ACHN (cell line): ENCODE measurements at places on chromosomes 5 and 9.

GRCh38 chr5:102886586-102886985, 131.5 kb downstream of the PAM start:
- DNase-seq = no peak

DNA sequence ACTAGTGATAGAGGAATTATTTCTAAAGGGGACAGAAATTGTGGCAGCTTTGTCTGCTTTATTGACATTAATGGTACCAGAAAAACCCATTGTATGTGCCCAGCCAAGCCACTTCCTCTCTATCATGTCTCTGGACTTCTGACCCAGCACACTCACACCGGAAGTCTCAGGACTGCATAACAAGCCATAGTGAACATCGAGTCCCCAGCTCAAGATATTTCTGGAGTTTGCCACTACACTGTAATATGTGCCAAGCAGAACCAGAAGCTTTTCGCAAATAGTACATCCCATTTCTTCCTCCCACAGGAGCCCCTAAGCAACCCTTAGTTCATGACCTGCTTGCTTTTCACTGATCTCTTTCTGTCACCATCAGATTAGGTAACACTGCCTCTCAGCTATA, 187.4 kb upstream of the GHR start:
- no peak for DNase-seq

DNA sequence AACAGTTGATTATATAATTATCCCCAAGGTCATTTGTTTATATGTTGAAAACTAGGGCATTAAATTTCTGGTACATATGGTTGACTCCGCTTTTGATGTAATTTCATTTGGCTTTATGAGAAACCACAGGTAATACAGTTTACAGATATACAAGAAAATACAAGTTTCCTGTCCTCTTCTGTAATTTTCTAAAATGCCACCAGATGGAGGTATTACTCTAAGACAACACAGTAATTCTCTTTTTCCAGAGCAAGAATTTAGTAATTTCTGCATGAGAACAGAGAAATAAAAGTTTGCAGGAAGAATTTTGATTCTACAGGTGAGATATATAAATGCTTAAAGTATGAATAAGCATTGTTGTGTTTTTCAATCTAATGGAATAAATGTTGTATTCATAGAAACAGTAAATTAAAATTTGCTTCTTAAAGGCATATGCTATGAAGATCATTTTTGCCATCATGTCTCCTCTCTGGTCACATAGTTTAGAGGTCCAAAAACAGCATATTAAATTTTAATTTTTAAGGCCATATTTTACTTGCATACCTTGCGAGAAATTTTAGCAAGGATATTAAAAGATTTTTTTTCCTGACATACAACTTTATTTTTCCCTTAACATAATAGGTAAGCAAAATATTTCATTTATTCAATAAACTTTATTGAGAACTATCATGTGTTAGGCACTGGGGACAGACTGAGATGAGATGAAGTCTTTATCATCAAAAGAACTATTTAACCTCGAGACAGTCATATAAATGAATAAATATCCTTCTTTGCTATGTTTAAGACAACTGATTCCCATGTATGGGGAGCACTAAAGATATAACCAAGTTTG, 22.7 kb downstream of the CHD1 start:
- peak; percentile 57 for DNase-seq

GRCh38 chr5:168114444-168115017, 176.9 kb upstream of the WWC1 start:
- peak; percentile 41 for DNase-seq

GRCh38 chr5:149079883-149080282, 17.0 kb upstream of the SH3TC2 start:
- DNase-seq = no peak

DNA sequence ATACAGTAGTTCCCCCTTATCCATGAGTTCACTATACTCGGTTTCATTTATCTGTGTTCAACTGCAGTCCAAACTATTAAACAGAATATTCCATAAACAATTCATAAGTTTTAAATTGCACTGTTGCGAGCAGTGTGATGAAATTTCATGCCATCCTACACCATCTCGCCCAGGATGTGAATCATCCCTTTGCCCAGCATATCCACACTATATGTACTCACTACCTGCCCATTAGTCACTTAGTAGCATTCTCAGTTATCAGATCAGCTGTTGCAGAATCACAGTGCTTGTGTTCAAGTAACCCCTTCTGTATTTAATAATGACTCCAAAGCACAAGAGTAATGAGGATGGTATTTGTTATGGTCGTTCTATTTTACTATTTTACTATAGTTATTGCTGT, 51.5 kb downstream of the SHOC1 start:
- DNase-seq = peak; percentile 85

GRCh38 chr5:37226377-37226776, 22.8 kb downstream of the CPLANE1 start:
- DNase-seq = no peak

GRCh38 chr9:101915482-101915881, 177.0 kb upstream of the GRIN3A start:
- DNase-seq = no peak

DNA sequence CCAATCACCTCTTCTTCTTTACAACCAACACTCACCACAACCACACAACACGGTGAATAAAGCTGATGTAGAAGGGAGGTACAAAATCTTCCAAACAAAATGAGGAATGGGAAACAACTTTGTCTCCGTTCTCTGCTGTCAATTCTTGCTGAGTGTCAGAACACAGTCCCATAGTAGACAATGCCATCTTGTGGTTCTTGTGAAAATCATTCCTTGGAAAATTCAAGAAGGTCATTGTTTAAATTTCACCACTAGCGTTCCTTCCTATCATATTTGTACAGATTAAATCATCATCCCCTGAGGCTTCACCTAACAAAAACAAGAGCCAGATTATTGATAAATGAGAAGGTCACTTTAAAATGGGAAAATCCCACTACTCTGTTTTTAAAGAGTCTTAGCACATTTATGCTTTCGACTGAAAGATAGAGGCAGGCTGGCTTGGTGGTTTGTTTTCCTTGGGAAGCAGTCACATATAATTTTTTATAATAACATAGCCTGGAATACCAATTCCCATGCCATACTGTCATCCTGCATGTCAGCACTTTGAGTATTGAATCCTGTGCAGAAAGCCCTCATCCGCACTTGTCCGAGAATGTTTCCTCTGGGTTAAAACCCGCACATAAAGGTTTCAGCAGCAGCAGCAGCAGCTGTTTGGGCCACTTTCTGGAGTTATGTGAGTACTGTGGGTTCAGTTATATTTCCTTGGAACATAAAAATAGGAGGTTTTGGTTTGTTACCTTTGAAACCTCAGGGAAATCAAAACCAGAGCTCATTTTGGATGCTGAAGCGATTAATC, 395.0 kb upstream of the SMARCA2 start:
- DNase-seq = peak; percentile 14

- no peak for DNase-seq
These were observed 282.4 kb downstream of the ARHGEF28 start for GRCh38 chr5:73908395-73908794.

DNA sequence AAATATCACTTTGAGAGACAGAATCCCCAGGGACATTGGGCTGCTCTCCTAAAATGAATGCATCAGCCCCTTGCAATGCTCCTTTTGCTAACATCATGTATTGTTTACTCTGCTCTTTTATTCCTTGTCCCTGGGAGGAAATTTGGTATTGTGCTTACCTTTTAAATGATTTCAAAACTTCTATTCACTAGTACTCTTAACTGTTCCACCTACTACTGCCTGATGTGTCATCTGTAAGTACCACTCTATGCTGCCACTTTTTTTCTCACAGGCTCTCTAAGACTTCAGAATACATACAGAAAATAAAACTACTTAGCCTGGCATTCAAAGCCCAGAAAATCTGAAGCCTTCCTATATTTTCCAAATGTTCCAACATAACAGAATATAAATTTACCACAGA, 667.2 kb downstream of the BRINP1 start:
- DNase-seq = no peak

DNA sequence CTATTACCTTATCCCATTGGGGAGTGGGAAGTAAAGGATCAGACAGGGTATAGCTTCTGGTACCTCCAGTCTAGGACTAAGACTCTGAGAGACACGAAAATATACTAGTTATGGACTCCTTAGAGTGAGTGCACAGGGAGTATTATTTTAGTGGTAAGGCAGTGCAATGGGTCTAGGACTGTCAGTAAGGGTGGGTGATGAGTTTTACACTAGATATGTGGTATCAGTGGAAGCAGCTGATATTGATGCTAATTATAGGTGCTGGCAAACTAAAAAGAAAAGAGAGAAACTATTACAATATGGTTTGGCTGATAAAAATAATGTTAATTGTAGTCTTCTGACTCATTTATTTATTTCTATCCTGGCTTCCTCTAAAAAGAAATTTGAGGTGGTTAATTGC, 118.6 kb downstream of the UNC13B start:
- no peak for DNase-seq

DNA sequence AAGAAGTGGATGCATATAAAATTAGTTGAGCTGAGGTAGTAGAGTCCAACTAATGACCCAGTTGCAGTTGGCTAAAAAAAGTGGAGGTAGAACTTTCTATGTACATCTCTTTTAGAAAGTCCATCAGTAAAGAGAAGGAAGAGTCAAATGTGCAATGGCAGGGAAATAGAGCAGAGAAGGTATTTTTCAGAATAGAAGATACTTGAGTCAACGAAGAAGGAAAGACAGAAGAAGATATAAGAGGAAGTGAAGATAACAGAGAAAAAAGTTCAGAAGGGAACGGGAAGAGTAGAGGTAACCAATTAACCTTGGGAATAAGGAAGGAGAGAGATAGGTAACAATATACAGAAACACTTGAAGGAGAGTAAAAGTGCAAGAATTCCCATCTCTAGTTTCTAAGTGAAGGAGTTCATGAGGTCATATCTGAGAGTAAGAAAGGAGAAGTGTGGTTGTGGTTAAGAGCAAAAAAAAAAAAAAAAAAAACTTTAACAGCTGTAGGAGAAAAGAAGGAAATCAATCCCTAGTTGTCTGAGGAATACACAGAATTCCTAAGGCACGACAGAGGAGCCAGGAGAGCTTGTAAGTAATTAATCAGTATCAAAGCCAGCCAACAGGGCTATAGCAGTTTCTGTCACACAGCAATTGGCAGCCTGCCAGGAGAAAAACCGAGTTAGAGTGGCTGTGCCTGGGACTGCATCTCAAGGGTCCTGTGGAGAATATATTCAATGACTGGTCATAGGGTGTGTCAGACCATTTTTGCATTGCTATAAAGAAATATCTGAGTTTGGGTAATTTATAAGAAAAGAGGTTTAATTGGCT, 61.0 kb downstream of the ARL15 start:
- peak; percentile 40 for DNase-seq

GRCh38 chr5:160500786-160501779, 79.4 kb downstream of the PTTG1 start:
- DNase-seq = no peak

DNA sequence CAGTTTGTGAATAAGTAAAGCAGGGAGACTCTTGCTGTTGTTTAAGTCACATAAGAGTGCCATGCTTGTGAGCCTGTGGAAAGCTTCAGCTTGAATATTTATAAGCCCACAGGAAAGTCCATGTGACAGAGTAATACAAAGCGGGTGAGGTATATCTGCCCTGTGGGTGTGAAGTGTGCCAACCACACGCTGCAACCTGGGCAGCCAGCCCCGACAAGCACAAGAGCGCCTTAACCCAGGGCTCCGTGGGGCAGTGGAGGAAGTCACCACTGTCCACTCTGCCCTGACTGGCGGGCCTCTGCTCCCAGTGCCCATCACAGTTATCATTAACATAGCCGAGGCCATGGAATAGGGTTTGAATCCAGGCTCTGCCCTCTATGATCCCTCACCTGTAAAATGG, 132.2 kb downstream of the SCAMP1 start:
- DNase-seq = no peak

GRCh38 chr5:141383345-141383744, 803 bp downstream of the PCDHGA7 start:
- no peak for DNase-seq

DNA sequence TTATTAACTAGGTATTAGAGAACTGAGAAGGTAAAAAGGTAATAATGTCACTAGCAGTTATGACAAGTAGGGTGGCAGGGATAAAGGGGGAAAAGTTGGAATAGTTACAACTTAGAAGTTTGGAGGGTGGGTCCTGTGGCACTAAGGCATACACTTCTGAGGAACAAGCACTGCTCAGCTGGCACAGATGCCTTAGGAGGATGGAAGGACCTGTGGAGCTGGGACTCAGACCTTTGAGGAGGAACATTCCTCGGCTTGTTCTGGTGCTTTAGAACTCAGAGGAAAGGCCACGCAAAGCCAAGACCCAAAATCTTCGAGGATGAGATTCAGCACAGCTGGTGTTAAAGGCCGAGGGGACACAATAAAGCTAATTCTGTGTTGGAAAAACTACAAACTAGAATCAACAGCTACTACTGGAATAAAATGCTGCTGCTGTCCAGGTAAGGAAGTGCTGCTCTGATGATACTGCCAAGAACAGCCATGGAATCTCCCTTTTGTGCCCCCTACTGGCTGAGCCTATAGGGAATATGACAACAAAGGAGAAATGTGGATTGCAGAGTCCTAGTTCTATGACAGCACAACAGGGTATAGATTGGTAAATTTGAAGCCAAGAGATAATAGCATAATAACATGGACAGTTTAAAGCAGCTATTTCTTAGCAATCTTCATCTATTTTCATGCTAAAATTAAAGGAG, 126.7 kb downstream of the SLC25A46 start:
- DNase-seq = peak; percentile 51

DNA sequence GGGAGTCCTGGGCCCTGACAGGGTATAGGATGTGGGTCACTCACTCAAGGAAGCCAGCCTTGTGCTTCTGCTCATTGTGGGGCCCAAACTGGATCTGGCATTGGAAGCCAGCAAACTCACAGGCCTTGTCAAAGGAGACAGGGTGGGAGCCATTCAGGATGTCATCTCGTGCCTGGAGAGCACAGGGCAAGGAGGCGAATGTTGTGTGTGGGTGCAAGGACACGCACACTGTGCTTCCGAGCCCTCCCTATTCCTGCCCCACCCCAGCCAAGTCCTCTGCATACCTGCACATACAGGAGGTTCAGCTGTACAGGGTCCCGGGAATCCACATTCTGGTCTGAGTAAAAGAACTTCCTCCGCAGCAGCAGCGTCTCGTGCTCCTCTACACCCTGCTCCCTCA, 8.1 kb downstream of the TLN1 start:
- DNase-seq = no peak

GRCh38 chr9:69145144-69145715, 28.8 kb upstream of the TJP2 start:
- no peak for DNase-seq

GRCh38 chr5:178289438-178289837, 56.8 kb upstream of the PHYKPL start:
- DNase-seq = no peak

- DNase-seq = peak; percentile 70
These were observed 240.7 kb upstream of the NREP start for GRCh38 chr5:111997711-111998110.

GRCh38 chr9:69917743-69918142, 97.1 kb downstream of the CFAP95 start:
- no peak for DNase-seq
